ENCODE measurements at places on chromosomes 11 and 22. TPM values are rescaled to one million over a fixed set of nuclear protein-coding genes. Genes with fewer than 3 reads are reported as not detected.

DNA sequence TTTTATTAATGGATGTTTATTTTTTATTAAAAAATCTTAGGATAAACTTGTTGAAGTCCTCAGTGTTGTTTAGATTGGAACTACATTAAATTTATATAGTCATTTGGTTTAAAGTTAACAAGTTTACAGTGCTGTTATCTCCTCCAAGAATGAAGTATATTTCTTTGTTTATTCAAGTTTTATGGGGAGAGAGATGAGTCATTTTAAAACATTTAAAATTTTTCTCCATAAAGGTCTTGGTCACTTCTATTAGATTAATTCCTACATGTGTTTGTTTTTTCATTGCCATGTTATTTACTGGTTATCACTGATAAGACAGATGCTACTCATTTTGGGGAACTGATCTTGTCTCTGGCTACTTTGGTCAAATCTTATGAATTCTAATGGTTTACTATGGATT lies 429.6 kb downstream of the METTL15 start:
- no peaks in the 10 kb centered on the region for H3K27me3 ChIP-seq
- DNase-seq = no peak
- no peaks in the 10 kb centered on the region for H3K36me3 ChIP-seq
- H3K27ac ChIP-seq = no peak overlapping the region

- H3K4me3 ChIP-seq = peak overlapping the region; percentile 80
- H3K27ac ChIP-seq = peak overlapping the region; percentile 93
- no peaks in the 10 kb centered on the region for H3K27me3 ChIP-seq
Measured at GRCh38 chr11:88337987-88338668, 592 bp upstream of the CTSC start.

- H3K27ac ChIP-seq = no peak overlapping the region
- peaks cover 23% of the 10 kb centered on the region for H3K4me1 ChIP-seq
- H3K36me3 ChIP-seq = no peaks in the 10 kb centered on the region
- H3K27me3 ChIP-seq = no peaks in the 10 kb centered on the region
Measured at GRCh38 chr11:126140926-126141280, 70.5 kb downstream of the RPUSD4 start.

DNA sequence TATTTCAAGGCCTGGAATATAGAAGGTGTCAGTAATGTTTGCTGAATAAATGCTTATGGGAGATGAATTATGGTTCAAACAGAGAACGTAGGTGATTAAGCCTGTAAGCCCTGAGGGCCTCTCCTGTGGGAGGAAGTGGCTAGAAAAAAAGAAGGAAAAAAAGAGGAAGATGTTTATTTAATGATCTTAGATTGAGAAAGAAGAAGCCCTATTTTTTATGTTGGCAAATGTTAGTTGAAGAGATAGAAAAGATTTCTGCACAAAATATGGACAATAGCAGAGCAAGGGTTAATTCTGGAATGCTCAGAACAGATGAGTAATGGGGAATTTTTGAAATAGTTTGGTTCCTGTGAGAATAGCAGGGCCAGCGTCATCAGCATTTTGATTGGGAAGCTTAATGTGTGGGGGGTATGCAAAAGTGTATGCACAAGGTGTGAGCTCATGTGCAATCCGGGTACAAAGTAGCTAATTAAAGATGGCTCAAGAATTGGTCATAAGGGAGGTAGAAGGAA lies 95.7 kb downstream of the TEAD1 start:
- no peak overlapping the region for H3K4me3 ChIP-seq
- no peak overlapping the region for H3K27ac ChIP-seq
- peaks cover 16% of the 10 kb centered on the region for H3K4me1 ChIP-seq
- DNase-seq = no peak
- peaks cover 3% of the 10 kb centered on the region for H3K36me3 ChIP-seq

- no peak overlapping the region for H3K27ac ChIP-seq
- H3K27me3 ChIP-seq = no peaks in the 10 kb centered on the region
- no peak for DNase-seq
- no peak overlapping the region for H3K4me3 ChIP-seq
Measured at GRCh38 chr11:27158456-27159334, 118.1 kb downstream of the BBOX1 start.

DNA sequence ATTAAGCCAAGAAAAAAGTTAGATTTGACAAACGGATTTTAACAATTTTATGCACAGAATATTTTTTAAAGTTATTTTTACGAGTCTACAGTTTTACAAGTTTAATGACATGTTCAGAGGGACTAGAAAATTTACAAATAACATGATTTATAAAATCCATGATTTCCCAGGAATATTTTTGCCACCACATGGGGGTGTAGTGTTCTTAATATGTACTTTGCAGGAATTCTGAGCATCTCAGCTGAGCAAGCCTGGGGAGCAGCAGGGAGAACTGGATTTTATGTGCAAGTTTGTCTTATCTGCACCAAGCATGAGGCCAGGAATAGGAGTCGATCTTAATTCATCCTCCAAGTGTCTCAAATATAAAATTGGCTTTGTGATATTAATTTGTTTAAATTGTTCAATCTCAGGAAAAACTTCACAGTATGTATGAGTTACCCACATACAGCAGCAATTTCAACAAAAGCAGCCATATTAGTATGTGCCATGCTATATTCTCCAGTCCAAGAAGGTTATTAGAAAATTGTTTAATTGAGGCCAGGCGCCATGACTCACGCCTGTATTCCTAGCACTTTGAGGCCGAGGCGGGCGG lies 826.3 kb downstream of the DLG2 start:
- H3K27ac ChIP-seq = no peak overlapping the region
- no peak overlapping the region for H3K4me3 ChIP-seq

DNA sequence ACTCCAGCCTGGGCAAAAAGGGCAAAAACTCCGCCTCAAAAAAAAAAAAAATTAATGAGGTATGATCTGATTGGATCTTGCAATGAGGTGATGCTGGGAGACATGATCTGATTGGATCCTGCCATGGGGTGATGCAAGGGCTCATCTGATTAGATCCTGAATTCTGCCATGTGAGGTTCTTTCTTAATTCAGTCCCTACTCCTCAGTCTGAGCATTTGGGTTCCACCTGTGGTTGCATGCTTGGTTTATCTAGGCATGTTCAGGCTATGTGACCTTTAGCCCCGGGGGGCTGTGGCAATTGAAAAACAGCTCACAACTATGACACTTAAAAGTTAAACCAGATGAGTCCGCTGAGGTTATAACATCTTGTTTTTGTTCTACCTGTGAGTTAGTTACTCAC lies 4.8 kb upstream of the TRIM6 start:
- H3K4me1 ChIP-seq = peaks cover 4% of the 10 kb centered on the region
- no peak for DNase-seq
- no peaks in the 10 kb centered on the region for H3K36me3 ChIP-seq
- H3K27me3 ChIP-seq = no peaks in the 10 kb centered on the region

- no peak overlapping the region for H3K27ac ChIP-seq
- DNase-seq = no peak
- no peaks in the 10 kb centered on the region for H3K27me3 ChIP-seq
Measured at GRCh38 chr22:38802671-38803121, 8.8 kb upstream of the DNAL4 start.

DNA sequence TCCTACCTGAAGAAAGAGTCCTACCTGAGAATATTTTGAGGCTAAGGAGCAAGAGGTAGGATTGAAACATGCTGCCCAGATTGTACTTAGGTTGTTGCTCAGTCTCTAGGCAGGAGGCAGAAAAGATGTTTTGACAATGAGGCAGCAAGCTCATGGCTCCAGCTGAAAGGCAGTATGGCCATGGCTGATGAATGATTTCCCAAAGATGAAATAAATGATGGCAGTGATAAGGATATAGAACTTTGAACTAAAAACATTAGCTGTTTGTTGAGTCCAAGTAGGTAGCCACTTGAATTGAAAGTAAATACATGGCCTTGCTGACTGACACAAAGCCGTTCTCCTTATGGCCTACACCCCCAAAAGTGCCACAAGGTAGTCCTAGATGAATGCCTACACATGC lies 6.8 kb upstream of the NEU3 start:
- H3K27ac ChIP-seq = no peak overlapping the region
- no peaks in the 10 kb centered on the region for H3K36me3 ChIP-seq
- no peaks in the 10 kb centered on the region for H3K27me3 ChIP-seq
- H3K4me1 ChIP-seq = no peaks in the 10 kb centered on the region
- DNase-seq = no peak
- no peak overlapping the region for H3K4me3 ChIP-seq

- H3K27ac ChIP-seq = no peak overlapping the region
- H3K4me3 ChIP-seq = no peak overlapping the region
- DNase-seq = no peak
Measured at GRCh38 chr11:9386901-9387300, 2.4 kb downstream of the IPO7 start.

LUZP2 gene
- total RNA-seq = not detected

TIMM10 gene
- 12.3 TPM for total RNA-seq

LIN7C gene
- total RNA-seq = 52.9 TPM

RASSF7 gene
- 222 TPM for total RNA-seq

GUCY1A2 gene
- 7.7 TPM for total RNA-seq

MS4A14 gene
- total RNA-seq = 5.8 TPM
